ENCODE measurements at places on chromosomes 2 and 18.

DNA sequence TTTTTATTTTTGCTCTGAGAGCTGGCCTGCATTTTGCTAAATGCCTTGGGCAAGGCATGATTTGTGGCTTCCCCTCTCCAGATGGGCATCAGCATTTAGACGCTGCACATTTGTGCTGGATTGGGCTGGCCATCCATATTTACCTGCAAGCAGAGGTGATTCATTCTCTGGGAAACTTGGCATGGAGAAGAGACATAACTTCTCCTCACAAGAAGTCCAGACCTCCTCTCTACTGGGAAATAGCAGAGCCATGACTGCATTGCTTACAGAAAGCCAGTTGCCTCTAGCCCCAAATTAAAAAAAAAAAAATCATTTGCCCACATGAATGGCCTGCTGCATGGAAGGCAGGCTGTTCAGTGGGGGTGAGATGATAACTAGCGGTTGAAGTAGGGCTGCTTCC lies 120.1 kb downstream of the ACTR3 start:
- no peak for DNase-seq

DNA sequence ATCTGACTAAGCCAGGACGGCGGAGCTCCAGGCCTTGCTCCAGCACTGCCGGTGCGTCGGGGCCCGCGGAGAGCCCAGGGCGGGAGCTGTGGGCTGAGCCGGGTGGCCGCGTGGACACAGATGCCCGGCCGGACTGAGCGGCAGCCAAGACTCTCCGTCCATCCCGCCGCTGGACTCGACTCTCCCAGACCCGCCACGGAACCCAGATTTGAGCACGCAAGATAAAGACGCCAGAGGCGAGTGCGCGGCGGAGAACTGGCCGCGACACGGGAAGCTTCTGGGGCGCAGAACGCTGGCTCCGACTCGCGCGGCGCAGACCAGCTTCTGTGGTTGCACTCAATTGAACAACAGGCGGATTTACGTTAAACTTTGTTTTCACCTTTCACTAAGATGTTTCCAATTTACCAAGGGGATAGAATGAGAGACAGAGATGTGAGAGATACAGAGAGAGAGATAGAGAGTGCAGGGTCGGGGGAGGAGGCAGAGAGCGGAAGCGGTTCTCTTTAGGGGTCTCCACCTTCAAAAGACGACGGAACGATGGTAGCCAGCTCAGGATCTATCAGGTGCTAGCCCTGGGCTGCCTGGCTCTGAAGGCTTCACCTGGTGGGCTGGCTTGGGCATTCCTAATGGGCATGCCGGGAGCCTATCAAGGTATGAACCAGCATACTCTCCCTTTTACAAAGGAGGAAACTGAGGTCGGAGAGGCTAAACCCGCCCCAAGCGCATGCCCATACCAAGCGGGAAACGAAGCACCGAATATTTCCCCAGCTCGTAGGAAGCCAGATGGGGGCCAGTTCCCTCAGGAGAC lies 10.4 kb upstream of the EN1 start:
- DNase-seq: no peak

GRCh38 chr18:47179520-47179919 lies 3.4 kb upstream of the IER3IP1 start:
- DNase-seq: no peak

- DNase-seq: no peak
Measured at GRCh38 chr2:219576505-219577388, 4.6 kb downstream of the INHA start.

DNA sequence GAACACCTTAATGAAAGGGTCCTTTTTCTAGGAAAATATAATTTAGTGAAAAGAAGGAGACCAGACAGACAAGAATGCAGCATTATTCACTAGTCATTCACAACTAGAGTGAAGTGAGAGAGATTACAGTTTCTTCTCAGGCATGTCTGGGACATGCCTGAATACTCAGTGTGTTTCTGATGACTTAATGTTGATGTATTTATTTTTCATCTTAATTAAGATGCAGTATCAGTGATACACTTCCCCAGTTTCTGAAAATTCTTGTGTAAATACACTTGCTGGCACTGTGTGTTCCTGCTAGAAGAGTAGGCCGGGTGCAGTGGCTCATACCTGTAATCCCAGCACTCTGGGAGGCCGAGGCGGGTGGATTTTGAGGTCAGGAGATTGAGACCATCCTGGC lies 143.6 kb downstream of the MYO3B start:
- no peak for DNase-seq

DNA sequence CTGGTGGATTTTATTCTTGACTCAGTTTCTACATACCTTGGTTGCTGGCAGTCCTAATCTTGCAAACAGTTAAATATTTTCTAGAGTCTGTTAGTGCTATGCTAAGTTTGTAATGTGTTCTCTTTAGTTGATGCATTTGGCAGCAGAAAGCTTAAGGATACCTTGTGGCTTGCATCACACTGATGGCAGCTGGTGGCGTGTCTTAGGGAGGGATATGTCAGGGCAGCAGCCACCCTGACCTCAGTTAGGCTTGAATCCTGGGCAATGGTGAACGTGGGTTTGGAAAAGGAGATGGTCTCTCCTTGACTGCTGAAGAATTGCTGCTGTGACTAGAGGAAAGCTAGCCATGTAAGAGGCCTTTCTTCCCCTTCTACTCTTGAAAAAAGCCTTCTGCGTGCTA lies 4.2 kb downstream of the IAH1 start:
- DNase-seq: no peak
